Activated CD8-positive, alpha-beta memory T cell treated with anti-CD3 and anti-CD28 coated beads, Interleukin-2, amount 10 ng/mL, durations not matched to agents 7 days and 5 days (primary cell): ENCODE measurements at places on chromosomes 1 and 21. TPM values are rescaled to one million over a fixed set of nuclear protein-coding genes. Genes with fewer than 3 reads are reported as not detected.

AMY1B gene
- not detected for total RNA-seq

ACTL8 gene
- total RNA-seq, result not detected

RUNX1 gene
- total RNA-seq, result 23.3 TPM

TPTE gene
- total RNA-seq, result not detected

GBP7 gene
- total RNA-seq, result 0.18 TPM

HES3 gene
- total RNA-seq, result not detected

S100A3 gene
- total RNA-seq, result not detected

PDZK1 gene
- total RNA-seq, result not detected
